ENCODE measurements at places on chromosomes 6 and 20. TPM values are rescaled to one million over a fixed set of nuclear protein-coding genes. Genes with fewer than 3 reads are reported as not detected.

Gene BCLAF1
- total RNA-seq: 41.0 TPM

Gene ULBP3
- 0.37 TPM for total RNA-seq

Gene CLPSL1
- not detected for total RNA-seq

Gene ZNF391
- 17.0 TPM for total RNA-seq

Gene RBBP8NL
- total RNA-seq: not detected

Gene PRKN
- total RNA-seq: 0.18 TPM

Gene TRIM31
- not detected for total RNA-seq

Gene MTFR2
- total RNA-seq: 6.0 TPM

Gene POM121L2
- not detected for total RNA-seq

Gene C20orf141
- total RNA-seq: not detected

Gene PNPLA1
- total RNA-seq: not detected

Gene MYL9
- total RNA-seq: 28.2 TPM

Gene RAET1L
- not detected for total RNA-seq
